Mesothelial cell of epicardium (in vitro differentiated cells): ENCODE measurements at places on chromosomes 2 and 18. TPM values are rescaled to one million over a fixed set of nuclear protein-coding genes. Genes with fewer than 3 reads are reported as not detected.

DNA sequence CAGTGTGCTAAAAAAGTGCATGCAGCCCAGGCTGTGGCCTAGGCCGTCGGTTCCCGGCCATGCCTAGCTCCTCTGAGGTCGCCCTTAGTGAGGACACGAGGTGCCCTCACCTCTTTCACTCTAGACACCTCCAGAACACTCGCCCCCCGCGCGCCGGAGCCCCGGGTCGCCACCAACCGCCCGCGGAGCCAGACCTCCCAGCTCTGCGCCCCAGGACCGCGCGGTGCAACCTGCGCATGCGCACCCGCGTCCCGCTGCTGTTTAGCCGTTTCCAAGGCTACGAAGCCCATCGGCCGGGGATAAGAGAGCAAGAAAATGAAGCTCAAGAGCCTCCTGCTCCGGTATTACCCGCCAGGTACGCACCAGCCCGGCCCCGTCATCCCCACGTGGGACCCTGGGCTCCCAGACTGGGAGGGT, at the start of gene DAW1:
Gene DAW1 (plus strand): TSS at position 257 of the 417 bp plus-strand sequence. CDS start 59 bp downstream, at position 316.
- H3K4me1 ChIP-seq: peaks cover 6% of the 10 kb centered on the region
- peaks cover 25% of the 10 kb centered on the region for H3K27me3 ChIP-seq
- peak within 1 kb of the TSS; percentile 66 for H3K27ac ChIP-seq

CHRNG gene
- total RNA-seq: 0.11 TPM in 1 of 3 replicates, not detected in the others

CCDC150 gene
- 16.6 to 18.0 TPM (median 16.8 TPM) in 3 replicates for total RNA-seq

DNA sequence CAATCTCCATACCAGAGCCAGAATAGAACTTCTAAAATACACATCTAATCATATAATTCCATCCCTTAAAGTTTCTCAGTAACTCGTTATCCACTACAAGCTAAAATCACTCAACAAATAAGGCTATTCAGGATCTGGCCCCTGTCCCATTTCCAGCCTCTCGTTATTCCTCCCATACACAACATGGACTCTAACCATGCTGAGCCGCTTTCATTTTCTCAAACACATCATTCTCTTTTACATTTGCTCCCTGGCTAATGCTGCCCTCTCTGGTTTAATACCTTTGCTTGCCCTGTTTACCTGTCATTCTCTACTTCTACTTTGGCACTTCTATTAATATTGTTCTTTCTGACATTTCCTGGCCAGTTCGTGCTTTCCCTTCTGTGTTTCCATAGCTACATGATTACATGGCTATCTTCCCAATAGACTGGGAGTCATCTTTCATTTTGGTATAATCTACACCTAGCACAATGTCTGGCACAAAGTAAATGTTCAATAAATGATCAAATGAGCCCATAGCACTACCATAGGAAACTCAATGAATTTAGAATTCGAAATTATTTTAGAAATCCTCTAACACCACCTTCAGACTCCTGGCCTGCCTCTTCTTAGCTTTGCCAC, 163.6 kb upstream of the VRK2 start:
- H3K4me3 ChIP-seq: no peak overlapping the region
- no peak overlapping the region for H3K27ac ChIP-seq
- no peak for DNase-seq
- H3K27me3 ChIP-seq: no peaks in the 10 kb centered on the region
- peaks cover 17% of the 10 kb centered on the region for H3K4me1 ChIP-seq

DNA sequence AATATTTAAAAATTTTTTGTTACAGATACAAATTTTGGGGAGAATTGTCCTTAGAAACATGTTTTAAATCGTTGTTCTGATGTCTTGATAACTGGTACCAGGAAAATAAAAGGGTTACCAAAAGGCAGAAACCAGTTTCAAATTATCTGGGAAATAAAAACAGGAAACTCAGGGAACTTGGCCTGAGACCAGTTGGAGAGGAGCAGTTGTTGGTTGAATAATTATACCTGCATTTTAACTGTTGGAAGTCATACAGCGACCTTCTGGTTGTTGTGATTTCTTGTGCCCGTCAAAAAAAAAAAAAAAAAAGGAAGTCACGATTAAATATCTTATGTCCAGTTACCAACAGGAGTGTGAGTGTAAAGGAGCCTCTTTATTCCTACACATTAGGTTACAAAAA, 51.8 kb downstream of the CRIM1 start:
- H3K4me3 ChIP-seq: no peak overlapping the region
- no peak for DNase-seq
- H3K4me1 ChIP-seq: peaks cover 26% of the 10 kb centered on the region
- H3K27me3 ChIP-seq: no peaks in the 10 kb centered on the region
- no peak overlapping the region for H3K27ac ChIP-seq
- H3K36me3 ChIP-seq: no peaks in the 10 kb centered on the region

TMEM198 gene
- 3.6 to 4.0 TPM (median 3.7 TPM) in 3 replicates for total RNA-seq

DNA sequence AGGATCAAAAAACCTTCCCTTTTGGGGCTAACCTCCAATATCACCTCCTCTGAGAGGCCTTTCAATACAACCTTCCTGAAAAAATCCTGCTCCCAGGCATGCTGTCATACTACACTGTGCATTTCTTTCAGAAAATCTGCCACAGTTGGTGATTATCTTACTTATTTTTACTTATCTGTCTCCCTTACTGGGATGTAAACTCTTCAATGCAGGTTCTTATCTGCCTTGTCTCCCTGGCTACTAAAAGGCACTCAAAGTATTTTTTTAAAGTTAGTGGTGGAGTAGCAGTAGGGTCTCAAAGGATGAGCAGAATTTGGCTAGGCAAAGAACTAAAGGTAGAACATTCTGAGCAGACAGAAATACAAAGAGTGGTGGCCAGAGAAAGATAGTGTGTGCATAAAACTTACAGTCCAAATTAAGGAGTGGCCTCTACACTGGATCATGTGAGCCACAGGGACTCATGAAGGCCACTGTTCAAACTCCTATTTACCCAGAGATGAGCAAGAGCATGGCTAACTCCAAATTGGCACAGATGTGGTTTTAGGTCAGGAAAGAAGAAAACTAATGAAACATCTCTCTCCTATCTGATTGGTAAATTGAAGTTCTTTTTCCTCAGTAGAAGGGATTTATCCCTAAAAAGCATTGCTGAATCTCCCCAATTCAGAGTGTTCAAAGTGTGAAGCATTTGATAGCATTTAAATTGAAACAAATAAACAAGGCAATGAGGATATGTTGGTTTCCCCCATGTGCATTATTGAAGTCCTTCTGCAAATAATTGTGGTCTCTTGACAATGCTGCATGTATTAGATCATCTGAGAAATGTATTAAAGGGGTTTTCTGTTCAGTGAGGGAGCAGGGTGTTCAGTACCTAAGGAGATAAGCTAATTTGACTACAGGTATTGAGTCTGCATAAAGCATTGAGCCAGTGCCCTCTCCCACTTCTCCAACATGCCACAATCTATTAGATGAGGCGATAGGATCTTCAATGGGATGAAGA, 285.5 kb downstream of the MREG start:
- H3K4me1 ChIP-seq: peaks cover 5% of the 10 kb centered on the region
- no peak for DNase-seq
- no peak overlapping the region for H3K27ac ChIP-seq
- no peaks in the 10 kb centered on the region for H3K27me3 ChIP-seq
